NCI-H526 (cell line): ENCODE measurements at places on chromosomes 5 and 9.
A peak's percentile ranks its signal among the peaks of the same experiment; 100 is the strongest.

DNA sequence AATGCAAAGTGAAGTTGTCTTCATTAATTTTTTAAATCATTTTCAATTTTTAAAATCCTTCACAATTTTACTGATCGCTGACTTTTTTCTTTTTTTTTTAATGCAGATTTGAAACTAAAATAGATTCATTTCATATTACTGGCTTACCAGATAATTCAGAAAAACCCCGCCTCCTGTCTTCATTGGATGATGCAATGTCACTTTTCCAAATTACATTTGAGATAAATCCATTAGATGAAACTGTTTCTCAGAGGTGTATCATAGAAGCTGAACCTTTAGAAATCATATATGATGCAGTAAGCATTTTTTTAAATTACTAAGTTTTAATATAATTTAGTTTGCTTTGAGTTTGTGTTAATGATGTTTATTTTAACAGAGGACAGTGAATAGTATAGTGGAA is 60.6 kb downstream of the VPS13A start:
- no peak for DNase-seq

DNA sequence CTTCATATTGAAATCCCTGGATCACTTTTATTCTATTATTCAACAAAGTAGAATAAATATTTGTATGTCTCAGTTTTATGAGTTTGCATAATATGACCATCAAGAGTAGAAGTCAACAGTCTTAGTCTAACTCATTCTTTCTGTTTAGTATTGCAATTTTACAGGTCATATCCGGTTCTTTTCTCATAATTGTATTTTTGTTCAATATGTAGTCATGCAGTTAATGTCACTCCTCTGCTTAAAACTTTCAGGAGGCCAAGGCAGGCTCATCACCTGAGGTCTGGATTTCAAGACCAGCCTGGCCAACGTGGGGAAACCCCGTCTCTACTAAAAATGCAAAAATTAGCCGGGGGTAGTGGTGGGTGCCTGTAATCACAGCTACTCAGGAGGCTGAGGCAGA is 148.4 kb upstream of the TRPM3 start:
- DNase-seq = no peak

DNA sequence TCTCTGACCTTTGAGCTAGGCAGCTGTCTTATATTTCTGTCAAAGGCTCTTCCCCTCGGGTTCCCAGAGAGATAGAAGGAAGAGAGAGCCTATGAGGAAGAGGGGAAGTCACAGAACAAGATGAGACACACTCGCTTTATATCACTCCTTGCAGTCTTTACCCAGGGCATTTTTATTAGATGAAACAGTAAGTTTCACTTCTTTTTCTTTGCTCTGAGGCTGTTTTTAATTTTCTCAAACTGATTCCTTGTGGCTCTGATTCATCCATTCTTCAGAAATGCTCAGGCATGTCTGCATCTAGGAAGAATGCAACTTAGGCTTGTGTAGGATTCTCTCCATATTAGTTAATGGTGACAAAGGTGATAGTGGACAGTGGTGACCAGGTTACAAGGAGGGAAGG is 132.9 kb upstream of the CHD1 start:
- no peak for DNase-seq

DNA sequence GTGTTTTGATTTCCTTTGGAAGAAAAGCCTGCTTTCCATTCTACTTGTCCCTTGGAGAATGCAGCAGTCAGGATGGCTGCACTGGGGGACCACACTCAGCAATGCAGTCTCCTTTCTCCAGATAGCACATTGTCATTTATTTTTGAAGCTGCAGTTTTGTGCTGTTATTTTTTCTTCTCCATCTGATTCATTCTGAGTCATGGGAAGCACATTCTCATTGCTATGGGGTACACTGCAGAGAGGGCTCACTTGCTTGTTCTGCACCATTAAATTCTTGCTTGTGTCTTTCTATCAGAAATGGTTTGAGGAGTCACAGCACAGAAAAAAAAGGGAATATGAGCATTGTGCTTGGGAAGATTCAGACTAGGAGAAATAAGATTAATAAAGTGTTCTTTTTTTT is 39.7 kb upstream of the POC5 start:
- DNase-seq = no peak

DNA sequence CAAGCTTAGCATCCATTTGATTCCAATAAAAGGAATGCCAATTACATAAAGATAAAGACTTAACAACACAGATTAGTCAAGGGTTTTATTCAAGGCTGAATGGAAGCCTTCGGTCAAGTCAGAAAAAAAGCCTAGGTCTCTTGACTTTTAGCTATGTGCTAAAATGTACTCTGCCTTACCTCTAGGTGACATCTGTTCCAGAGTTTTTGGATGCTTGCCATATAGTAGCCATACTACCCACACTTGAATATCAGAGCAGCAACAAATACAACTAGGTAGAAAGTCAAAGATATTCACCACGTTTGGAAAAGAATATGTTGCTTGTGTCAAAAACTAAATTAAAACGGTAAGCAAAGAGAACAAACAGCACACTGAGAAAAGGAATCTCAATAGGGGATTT is 484.7 kb downstream of the ELAVL2 start:
- no peak for DNase-seq

DNA sequence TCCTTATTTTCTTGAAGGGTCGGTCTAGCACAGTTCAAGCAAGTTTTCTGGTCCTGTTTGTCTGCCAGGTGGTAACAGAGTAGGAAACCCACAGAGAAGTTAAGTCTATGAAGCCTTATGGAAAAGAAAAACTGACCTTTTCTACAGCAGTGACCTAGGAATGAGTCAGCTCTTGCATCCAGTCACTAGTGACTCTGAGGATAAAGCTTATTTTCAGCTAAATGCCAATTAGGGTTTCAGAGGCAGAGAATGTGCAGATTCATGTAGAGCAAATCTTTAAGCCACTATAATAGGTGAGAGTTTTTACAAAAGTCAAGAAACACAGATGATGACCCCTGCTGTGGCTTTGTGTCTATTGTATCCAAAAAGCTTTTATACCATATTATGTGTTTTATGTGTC is 100.7 kb downstream of the CWC27 start:
- DNase-seq = no peak

DNA sequence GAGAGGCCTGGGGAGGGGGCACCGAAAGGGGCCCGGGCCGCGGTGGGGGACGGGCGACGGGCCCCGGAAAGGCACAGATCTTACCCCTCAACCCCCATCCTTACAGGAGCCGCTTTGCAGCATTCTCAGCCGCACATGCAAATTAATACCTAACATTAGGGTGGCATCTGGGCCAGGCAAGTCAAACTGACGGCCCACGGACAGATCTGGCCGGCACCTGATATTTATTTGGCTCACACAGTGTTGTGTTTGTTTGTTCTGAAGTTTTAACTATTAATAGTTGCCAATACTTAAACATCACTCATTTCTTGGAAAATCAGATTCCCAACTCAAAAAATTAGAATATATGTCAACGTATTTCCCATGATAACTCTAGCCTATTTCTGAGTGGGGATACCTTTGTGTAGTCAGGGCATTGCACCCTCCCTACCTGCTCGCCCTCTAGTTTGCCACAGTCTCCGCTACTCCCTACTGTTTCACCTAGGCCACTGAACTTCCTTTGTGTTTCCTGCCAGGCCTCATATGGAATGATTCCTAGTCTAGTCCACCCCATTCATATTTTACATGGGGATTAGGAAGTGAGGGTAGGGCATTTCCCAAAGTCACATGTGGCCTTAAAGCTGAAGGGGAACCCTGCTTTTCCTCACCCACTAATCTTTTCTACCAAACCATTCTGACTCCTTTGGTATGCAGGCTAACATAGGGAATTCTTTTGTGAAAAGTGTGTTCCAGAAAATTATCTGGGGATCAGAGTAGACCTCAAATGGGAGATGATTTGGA is 71.9 kb upstream of the LARP1 start:
- DNase-seq = peak; percentile 76

DNA sequence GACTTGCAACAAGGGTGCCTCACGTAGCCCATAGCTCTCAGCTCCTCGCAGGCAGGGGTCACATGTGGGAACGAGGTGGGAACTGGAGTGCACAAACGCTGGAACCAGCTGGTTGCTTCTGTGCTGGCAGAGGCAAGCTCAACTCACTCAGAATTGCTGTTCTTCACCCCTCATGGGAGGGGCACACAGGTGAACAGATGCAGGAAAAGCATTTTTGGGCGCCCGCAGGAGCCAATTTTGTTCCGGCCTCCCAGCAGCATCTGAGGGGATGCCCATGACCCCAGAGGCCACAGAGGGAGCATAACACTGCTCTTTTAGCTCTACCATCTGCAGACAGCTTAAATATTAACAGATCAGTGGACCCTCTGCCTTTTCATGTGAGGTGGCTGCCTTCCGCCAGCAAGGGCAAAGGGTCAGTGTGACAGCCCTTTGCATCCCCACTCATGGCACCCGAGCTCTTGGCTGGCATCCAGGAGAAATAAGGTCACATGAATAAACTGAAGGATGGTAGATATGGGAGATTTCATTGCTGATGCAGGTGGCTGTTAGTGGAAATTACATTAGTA is 196.2 kb downstream of the SLCO4C1 start:
- no peak for DNase-seq

DNA sequence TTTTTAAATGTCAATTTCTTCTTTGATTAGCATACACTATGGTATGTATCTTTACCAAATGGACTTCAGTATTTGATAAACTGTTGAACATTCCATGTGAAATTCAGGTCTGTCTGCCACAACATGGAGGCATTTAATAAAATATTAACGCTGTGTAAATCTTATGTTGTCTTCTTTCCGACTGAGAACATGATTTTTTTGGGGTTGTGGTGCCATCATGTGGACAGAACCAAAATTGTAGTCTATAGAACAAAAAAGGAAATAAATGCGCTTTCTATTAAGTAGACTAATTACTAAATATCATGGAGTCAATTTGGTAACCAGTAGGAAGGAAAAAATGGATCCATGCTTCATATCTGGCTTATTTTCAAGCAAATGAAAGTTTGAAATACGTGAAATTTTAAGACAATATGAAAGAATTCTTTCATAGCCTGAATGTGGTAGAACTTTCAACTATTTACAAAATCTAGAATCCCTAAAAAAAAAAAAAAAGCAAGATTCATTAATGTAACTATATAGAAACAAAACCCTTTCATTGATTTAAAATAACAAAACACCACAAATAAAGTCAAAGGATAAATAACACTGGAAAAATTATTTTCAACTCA is 2.8 kb upstream of the PLK2 start:
- no peak for DNase-seq

DNA sequence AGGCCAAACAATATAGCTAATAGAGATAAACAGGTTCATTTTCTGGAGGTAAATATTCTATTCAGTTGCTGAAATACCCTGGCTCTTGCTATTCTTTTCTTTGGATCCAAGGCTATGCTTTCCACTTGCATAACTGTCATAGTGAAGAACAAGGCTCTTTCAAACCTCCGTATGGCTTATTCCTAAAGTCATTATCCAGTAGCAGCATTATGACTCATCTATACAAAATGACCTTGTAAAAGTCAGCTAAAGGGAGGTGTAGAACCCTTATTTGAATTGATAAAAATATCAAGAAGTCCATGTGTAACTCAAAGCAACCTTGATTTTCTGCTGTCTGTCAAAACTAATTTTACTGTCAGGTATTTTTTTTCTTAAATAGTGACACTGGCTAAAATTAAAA is 447.8 kb downstream of the PLK2 start:
- no peak for DNase-seq

DNA sequence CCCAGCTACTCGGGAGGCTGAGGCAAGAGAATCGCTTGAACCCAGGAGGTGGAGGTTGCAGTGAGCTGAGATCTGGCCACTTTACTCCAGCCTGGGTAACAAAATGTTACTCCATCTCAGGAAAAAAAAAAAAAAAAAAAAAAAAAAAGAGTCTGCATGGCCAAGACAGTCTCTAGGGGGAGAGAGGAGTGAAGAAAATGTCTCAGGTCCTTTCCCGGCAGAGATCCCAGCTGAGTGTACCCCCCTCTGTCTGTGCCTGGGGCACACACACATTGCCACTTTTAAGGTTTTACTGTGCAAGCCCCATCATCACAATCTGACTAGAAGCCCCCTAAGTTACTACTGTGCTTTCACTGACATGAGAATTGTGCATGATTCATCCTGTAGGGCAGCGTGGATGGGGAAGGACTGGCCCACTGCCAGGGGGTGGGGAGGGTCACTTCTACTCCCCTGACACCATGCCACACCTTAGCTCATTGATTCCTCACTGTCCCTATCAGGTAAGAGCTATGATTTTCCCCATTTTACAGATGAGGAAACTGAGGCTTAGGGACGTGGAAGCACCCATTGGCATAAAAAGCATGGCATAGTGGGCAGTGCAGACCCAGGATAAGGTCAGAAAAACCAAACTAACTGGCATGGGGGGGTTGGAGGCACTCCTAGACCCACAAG is 102.3 kb upstream of the LARP1 start:
- DNase-seq = no peak

- DNase-seq = no peak
Observed at GRCh38 chr9:29906065-29906464, 2332.8 kb upstream of the C9orf72 start.

DNA sequence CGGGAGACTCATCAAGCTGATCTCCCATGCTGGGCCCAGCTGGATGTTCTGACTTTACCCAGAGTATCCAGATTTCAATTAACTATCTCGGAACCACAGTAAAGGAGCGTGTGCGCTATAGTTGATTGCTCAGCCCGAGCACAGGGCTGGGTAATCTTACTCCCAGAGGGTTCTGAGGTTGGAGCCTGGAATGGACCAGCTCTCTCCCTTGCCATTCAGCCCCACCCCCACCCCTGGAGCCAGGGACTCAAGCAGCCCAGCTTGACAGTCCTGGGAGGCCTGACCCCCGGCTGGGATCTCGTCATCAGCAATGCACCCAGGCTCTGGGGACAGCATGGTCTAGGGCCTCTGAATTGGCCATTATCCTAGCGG is 23.7 kb upstream of the PTGES start:
- DNase-seq = no peak
